ENCODE measurements at places on chromosomes 7 and 10.

DNA sequence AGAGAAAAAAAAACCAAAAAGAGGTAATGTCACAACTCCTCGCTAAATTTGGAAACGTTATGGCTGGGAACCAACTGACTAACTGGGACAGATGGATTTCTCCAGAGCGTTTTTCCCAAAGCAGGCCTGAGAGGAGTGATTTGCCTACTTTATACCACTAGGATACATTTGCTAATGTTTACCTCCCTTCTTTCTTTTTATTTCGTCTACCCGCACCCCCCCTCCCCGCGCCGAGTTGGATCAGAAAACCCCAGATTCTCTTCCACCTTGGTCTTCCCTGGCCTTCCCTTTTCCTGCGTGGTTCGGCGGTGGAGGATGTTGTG, 7.2 kb downstream of the CPA2 start:
- no peak for DNase-seq

DNA sequence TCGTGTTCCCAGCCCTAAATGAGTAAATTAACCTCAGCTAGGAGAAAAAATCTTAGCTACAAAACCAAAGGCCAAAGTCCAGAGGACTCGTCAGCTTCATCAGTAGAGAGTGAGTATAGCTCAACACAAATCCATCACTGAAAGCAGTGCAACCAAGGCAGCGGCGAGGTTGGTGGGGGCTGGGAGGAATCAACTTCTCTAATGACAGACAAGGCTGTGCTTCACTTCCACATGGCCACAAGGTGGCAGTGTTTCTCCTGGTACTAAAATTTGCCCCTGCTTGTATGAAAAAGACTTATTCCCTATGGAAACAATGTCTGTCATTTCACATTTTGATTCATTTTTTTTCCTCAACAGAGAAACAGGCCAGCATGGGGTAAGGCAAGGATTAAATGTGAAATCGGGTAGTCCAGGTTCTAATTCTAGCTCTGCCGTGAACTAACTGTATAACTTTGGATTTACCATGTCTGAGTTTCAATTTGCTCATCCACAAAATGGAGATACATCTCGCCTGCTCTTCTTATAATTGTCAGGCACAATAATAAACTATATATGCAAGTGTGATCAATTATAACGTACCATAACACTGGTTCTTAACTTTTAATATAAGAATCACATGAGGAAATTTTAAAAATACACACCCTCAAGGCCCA, 39.3 kb downstream of the FAS start:
- DNase-seq: peak; percentile 80

- DNase-seq: no peak
Observed at GRCh38 chr10:61049386-61049785, 105.4 kb upstream of the RHOBTB1 start.

GRCh38 chr7:84249656-84250055, 55.1 kb upstream of the SEMA3A start:
- DNase-seq: no peak

- no peak for DNase-seq
Observed at GRCh38 chr7:144821067-144821466, 14.8 kb downstream of the TPK1 start.

DNA sequence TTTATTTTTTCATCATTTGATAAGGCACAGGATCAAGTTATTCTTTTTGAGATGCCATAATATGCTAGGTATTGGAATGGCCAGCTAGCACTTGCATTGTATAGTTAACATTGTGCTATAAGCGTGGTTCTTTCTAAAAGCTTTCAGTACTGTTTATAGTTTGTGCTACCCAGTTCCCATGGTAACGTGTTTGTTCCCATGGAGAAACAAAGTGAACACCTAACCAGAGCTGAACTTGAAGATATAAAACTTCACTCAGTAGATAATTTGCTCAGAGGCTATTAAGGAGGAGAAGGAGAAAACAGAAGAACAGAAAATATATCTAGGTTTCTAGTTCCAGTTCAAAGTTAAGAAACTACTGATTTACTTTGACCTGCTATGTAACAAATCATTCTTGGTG, 23.6 kb upstream of the ITGB8 start:
- no peak for DNase-seq

GRCh38 chr7:159317294-159317693, 172.6 kb upstream of the VIPR2 start:
- no peak for DNase-seq

DNA sequence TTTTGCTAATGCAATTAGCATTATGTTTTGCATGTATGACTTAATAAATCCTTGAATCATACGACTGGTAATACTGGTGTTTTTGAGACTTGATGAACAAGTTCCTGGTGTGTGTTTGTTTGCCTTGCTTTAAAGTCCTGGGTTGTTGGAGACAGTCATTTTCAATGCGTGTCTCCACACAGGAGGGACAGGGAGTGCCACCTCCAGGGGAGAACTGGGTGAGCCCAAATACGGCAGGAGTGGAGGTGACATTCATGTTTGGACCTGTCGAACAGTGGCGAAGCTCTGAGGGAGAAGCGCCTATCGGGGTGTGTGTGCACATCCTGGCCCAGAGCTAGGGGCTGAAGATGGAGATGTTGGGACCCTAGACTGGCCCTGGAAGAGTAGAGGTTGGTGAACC, 43.8 kb downstream of the DAGLB start:
- DNase-seq: no peak

GRCh38 chr10:93452143-93452542, 30.0 kb downstream of the MYOF start:
- DNase-seq: no peak

GRCh38 chr10:76155961-76156360, 724.5 kb downstream of the LRMDA start:
- DNase-seq: no peak

DNA sequence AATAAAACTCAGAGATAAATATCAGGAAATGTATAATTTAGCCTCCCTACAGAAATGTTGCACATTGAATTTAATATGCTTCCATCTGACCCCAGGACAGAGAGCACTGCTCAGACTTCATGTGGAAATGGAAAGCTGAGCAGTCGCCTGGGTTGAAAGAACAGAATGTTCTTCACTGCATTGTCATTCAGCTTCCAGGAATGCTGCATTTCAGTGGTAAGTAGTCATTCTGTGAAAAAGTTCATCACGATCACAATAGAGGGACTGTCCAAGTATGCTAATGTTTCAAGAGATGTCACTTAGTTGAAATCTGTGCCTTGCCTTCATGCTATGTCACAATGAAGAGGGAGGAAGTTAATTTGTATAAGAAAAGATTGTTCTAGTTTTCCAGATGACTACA, 147.3 kb downstream of the NRCAM start:
- DNase-seq: no peak
